Neural crest cell (in vitro differentiated cells): ENCODE measurements at places on chromosomes 16 and 17. TPM values are rescaled to one million over a fixed set of nuclear protein-coding genes. Genes with fewer than 3 reads are reported as not detected.

DNA sequence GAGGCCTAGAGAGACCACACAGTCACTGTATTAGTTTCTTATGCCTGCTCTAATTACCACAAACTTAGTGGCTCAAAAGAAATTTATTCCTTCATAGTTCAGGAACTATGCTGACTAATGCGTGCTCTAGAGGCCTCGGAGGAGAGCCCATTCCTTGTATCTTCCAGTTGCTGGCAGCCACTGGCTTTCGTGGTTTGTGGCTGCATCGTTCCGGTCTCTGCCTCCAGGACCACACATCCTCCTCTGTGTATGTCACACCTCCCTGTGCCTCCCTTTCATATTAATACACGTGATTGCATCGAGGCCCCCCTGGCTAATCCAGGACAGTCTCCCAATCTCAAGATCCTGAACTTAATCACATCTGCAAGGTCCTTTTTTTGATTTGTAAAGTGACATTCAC lies 16.9 kb upstream of the MYLK3 start:
- H3K4me3 ChIP-seq = no peak overlapping the region
- no peak for DNase-seq
- no peak overlapping the region for H3K27ac ChIP-seq
- no peaks in the 10 kb centered on the region for H3K36me3 ChIP-seq

DNA sequence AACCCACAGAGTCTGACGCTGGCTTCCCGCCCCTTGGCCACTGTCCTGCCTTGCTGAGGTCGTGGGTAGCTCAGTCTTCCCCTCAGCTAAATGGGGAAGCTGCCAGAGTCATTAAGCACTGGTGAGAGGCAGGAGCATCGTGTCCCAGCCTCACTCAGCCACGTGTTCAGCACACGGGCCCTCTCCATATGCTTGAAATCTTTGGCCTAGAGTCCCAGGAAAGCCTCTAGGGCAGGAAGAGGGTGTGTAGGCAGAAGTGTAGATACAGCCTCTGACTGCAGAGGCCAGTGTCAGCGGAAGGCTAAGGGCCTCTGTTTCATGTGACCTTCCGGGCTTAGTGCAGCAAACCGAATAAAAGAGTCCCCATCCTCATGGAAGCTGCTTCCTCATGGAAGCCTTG lies 4.1 kb downstream of the DHODH start:
- no peak overlapping the region for H3K27ac ChIP-seq
- peaks cover 10% of the 10 kb centered on the region for H3K4me1 ChIP-seq
- DNase-seq = no peak
- H3K27me3 ChIP-seq = no peaks in the 10 kb centered on the region

GRCh38 chr17:29723278-29724047 lies 100.8 kb upstream of the CORO6 start:
- no peaks in the 10 kb centered on the region for H3K27me3 ChIP-seq
- H3K4me3 ChIP-seq = no peak overlapping the region
- peaks cover 5% of the 10 kb centered on the region for H3K36me3 ChIP-seq
- peaks cover 58% of the 10 kb centered on the region for H3K4me1 ChIP-seq
- H3K27ac ChIP-seq = no peak overlapping the region
- DNase-seq = no peak

GRCh38 chr16:84166796-84167695 lies 19.8 kb downstream of the TAF1C start:
- H3K36me3 ChIP-seq = no peaks in the 10 kb centered on the region
- no peak for DNase-seq
- H3K4me1 ChIP-seq = no peaks in the 10 kb centered on the region
- H3K27me3 ChIP-seq = peaks cover 11% of the 10 kb centered on the region

GRCh38 chr17:71522383-71522782 lies 598.4 kb upstream of the SOX9 start:
- H3K27me3 ChIP-seq = no peaks in the 10 kb centered on the region
- no peak overlapping the region for H3K4me3 ChIP-seq
- H3K27ac ChIP-seq = no peak overlapping the region
- peaks cover 3% of the 10 kb centered on the region for H3K4me1 ChIP-seq
- DNase-seq = no peak
- H3K36me3 ChIP-seq = no peaks in the 10 kb centered on the region

DNA sequence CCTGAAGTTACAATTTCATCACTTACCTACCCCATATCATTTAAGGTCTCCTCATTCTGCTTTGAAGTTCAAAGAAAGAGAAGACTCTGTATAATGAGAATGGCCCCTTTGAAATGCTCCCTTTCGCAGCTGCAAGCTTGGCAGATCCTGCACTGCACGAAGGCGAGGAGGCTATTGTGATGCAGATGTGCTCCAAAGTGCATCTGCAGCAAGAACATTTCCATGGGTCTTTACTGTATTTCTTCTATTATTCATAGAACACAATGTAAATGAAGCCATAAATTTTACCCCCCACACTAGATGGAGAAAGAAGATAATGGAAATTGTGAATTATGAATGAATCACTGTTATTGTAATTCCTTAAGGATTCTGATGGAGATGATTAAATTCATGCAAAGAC lies 178.7 kb downstream of the CHD9NB start:
- H3K27me3 ChIP-seq = no peaks in the 10 kb centered on the region
- DNase-seq = no peak
- H3K4me1 ChIP-seq = peaks cover 26% of the 10 kb centered on the region
- H3K27ac ChIP-seq = no peak overlapping the region
- H3K36me3 ChIP-seq = peaks cover 2% of the 10 kb centered on the region

DNA sequence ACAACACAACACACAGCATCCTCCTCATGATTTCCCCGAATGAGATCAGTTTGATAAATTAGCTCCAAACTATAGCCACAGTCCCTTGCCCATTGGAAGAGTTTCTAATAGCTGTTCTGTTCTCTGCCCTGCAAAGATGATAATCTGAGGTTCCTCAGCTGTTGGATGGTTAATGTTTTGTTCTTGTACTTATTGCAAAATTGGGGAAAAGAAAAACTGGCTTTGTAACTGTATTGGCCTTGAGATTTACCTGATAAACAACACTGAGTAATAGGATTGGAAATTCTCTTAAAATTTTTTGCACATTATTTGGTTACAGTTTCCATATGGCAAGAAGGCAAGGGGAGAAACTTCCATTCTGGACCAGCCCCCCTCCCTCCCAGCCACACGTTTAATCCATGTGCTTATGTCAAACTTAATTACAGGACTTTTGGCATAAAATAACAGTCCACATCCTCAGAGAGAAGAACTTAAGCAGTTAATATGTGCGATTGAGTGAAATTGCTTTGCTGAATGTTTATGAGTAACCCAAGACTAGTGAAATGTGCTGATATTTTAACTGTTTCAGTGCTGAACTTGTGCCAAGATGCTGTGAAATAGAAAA lies 119.1 kb upstream of the ZFHX3 start:
- no peaks in the 10 kb centered on the region for H3K27me3 ChIP-seq
- no peak overlapping the region for H3K27ac ChIP-seq
- no peaks in the 10 kb centered on the region for H3K36me3 ChIP-seq
- DNase-seq = no peak
- H3K4me1 ChIP-seq = peaks cover 50% of the 10 kb centered on the region

DNA sequence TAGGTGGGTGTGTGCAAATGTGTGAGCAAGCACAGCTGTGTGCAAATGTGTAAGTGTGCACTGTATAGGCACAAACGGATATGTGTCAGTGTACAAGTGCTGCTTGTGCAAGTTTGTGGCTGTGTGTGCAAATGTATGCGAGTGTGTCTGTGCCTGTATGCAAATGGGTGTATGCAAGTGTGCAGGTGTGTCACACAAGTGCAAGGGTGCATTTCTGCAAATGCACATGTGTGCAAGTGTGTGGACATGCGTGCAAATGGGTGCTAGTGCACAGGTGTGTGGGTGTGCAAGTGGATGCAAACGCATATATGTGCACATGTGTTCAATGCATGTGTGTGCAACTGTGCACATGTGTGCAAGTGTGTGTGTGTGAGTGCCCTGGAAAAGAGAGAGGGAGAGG lies 76.5 kb upstream of the TNRC6C start:
- H3K4me3 ChIP-seq = no peak overlapping the region
- no peak for DNase-seq
- no peaks in the 10 kb centered on the region for H3K36me3 ChIP-seq
- peaks cover 17% of the 10 kb centered on the region for H3K27me3 ChIP-seq
- peak overlapping the region; percentile 10 for H3K27ac ChIP-seq
- peaks cover 30% of the 10 kb centered on the region for H3K4me1 ChIP-seq

The DDX28 gene
- total RNA-seq = 12.5 and 13.3 TPM in 2 replicates

DNA sequence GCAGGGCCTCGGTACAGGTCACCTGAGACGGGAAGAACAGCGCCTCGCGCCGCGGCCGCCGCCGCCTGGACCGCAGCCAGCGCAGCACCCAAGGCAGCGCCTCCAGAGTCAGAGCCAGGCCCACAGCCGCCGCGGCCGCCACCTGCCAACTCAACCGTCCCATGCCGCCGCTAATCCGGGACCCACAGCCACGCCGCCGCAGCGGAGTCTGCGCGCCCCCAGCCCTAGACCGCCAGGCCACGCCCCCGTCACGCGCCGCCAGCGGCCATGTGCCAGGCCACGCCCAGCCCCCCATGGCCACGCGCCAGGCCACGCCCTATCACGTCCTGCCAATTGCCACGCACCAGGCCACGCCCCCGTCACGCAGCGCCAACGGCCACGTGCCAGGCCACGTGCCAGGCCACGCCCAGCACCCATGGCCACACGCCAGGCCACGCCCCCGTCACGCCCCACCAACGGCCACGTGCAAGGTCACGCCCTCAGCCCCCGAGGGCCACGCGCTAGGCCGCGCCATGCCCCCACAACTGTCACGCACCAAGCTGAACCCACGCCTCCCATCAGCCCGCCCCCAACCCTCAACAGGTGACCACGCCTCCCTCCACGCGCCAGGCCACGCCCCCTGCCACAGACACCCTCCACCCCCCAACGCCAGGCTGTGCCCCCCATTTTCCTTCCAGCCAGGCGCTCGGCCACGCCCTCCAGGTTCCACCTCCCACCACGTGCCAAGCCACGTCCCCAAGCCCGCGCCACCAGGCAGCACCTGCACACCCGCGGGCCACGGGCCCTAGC lies at the start of gene PLD6:
Gene PLD6, minus strand, starts transcription at position 210 of the 789 bp plus-strand sequence. Its CDS starts 47 bp downstream, at position 163.
- H3K27ac ChIP-seq = no peak within 1 kb of the TSS
- no peaks in the 10 kb centered on the region for H3K27me3 ChIP-seq
- no peaks in the 10 kb centered on the region for H3K36me3 ChIP-seq
- no peak for DNase-seq
- no peak within 1 kb of the TSS for H3K4me3 ChIP-seq

DNA sequence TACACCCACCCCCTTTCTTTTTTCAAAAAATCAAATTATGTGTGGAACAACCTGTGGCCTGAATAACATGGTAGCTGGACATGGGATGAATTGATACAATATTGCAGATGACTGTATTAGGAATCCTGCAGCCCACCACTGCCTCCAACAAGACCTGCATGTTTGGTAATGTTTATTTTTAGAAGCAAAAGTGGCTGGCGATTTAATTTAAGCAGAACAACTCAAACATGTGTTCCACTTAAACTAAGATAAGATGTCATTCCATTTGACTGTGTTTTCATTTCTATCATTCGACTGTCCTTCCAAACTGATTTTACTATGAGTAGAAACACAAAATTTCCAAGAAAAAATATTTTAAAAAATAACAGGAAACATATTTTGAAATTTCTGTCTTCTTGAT lies 10.1 kb upstream of the DHRS7C start:
- DNase-seq = no peak
- no peaks in the 10 kb centered on the region for H3K36me3 ChIP-seq
- no peak overlapping the region for H3K4me3 ChIP-seq
- no peak overlapping the region for H3K27ac ChIP-seq
- no peaks in the 10 kb centered on the region for H3K4me1 ChIP-seq
- H3K27me3 ChIP-seq = peaks cover 24% of the 10 kb centered on the region

GRCh38 chr16:89375686-89376085 lies 114.7 kb downstream of the ANKRD11 start:
- no peak for DNase-seq
- H3K27me3 ChIP-seq = no peaks in the 10 kb centered on the region
- peak overlapping the region; percentile 19 for H3K27ac ChIP-seq

DNA sequence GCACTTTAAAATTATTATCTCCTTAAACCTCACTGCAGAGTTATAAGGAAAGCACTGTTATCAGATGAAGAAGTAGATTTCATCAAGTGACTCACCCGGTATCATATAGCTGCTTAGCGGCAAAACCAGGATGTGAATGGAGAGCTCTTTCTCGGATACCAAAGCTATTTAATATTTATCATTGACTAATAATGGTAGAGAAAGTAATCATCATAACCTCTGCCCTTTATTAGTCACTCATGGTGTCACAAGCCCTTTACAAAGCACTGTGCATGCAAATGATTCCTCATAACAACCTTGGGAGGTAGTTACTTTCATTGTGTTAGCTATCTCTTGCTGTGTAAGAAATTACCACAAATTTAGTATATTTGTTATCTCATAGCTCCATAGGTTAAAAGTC lies 592.9 kb downstream of the MAF start:
- H3K4me3 ChIP-seq = no peak overlapping the region
- DNase-seq = no peak
- peaks cover 4% of the 10 kb centered on the region for H3K4me1 ChIP-seq
- H3K27ac ChIP-seq = no peak overlapping the region

- peaks cover 19% of the 10 kb centered on the region for H3K27me3 ChIP-seq
- H3K36me3 ChIP-seq = no peaks in the 10 kb centered on the region
- peak overlapping the region; percentile 40 for H3K27ac ChIP-seq
- H3K4me3 ChIP-seq = no peak overlapping the region
- DNase-seq = no peak
These were observed 1.7 kb upstream of the CES5A start for GRCh38 chr16:55876854-55877253.

The TBC1D3C gene
- total RNA-seq = not detected in 2 replicates

GRCh38 chr17:2335726-2336214 lies 487 bp downstream of the TSR1 start:
- H3K27ac ChIP-seq = peak overlapping the region; percentile 99
- peaks cover 28% of the 10 kb centered on the region for H3K4me1 ChIP-seq
- peaks cover 14% of the 10 kb centered on the region for H3K36me3 ChIP-seq
- no peaks in the 10 kb centered on the region for H3K27me3 ChIP-seq
- DNase-seq = no peak

GRCh38 chr17:61758430-61758829 lies 104.9 kb downstream of the BRIP1 start:
- H3K27me3 ChIP-seq = no peaks in the 10 kb centered on the region
- peaks cover 56% of the 10 kb centered on the region for H3K36me3 ChIP-seq

The RBBP6 gene
- total RNA-seq = 74.2 and 77.3 TPM in 2 replicates

GRCh38 chr17:14211801-14212200 lies 24.9 kb downstream of the CDRT15 start:
- no peaks in the 10 kb centered on the region for H3K27me3 ChIP-seq
- no peak for DNase-seq
- H3K4me3 ChIP-seq = no peak overlapping the region
- peaks cover 40% of the 10 kb centered on the region for H3K36me3 ChIP-seq
- no peak overlapping the region for H3K27ac ChIP-seq

DNA sequence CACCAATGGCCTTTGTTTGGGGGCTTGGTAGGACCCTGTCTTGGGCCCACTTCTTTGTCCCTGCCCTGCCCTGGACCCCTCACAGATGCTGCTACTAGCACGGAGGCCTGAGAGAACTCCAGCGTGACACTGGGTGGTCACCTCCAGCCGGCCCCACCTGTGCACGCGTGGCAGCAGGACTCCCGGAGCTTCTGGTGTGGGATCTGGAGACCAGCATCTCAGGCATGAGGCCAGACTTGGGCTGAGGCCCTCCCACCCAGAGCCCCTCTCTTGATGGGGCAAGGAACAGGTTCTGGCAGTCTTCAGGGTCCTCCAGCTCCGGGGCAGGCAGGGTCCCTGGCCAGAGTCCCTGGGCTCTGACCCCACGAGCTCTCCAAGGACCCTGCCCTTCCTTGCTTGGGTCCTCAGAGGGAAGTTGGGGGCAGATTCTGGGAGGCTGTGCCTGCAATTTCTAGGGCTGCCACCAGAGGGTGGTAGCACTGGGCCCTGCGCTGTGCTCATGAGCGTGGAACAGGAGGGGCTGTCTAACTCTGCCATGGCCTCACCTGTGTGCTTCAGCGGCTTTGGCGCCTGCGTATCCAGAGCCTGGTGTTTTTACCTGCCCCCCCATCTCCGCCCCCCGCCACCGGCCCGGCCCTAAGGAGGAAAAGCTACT lies 3.1 kb upstream of the BAIAP3 start:
- DNase-seq = no peak
- peaks cover 4% of the 10 kb centered on the region for H3K36me3 ChIP-seq
- no peak overlapping the region for H3K27ac ChIP-seq
- no peak overlapping the region for H3K4me3 ChIP-seq
- peaks cover 16% of the 10 kb centered on the region for H3K4me1 ChIP-seq
- peaks cover 47% of the 10 kb centered on the region for H3K27me3 ChIP-seq
